ENCODE measurements at places on chromosomes 4 and X. TPM values are rescaled to one million over a fixed set of nuclear protein-coding genes. Genes with fewer than 3 reads are reported as not detected.

The GTPBP6 gene
- total RNA-seq: 33.3 TPM

The CNGA1 gene
- not detected for total RNA-seq

The SHROOM4 gene
- total RNA-seq: not detected

The DCAF12L2 gene
- 0.13 TPM for total RNA-seq

The ATOH1 gene
- total RNA-seq: not detected

The CNKSR2 gene
- 2.2 TPM for total RNA-seq

The ADH1A gene
- not detected for total RNA-seq

The OTUD6A gene
- total RNA-seq: not detected

The IL21 gene
- not detected for total RNA-seq

The AKAP14 gene
- not detected for total RNA-seq

The UGT2A1 gene
- total RNA-seq: not detected

The NXF2 gene
- not detected for total RNA-seq

The CCDC149 gene
- total RNA-seq: 2.6 TPM

The SLC10A4 gene
- total RNA-seq: 6.8 TPM

The TEC gene
- 2.3 TPM for total RNA-seq

The PGAM4 gene
- total RNA-seq: 0.44 TPM

The KCTD8 gene
- total RNA-seq: not detected

Measured in A549 treated with dexamethasone at 1 μM for 4 hours (cell line).